ENCODE measurements at places on chromosomes 4 and X. TPM values are rescaled to one million over a fixed set of nuclear protein-coding genes. Genes with fewer than 3 reads are reported as not detected.

Gene MFAP3L
- 4.0 TPM for total RNA-seq

Gene AFF2
- 14.5 TPM for total RNA-seq

Gene TLR8
- total RNA-seq = 10.9 TPM

DNA sequence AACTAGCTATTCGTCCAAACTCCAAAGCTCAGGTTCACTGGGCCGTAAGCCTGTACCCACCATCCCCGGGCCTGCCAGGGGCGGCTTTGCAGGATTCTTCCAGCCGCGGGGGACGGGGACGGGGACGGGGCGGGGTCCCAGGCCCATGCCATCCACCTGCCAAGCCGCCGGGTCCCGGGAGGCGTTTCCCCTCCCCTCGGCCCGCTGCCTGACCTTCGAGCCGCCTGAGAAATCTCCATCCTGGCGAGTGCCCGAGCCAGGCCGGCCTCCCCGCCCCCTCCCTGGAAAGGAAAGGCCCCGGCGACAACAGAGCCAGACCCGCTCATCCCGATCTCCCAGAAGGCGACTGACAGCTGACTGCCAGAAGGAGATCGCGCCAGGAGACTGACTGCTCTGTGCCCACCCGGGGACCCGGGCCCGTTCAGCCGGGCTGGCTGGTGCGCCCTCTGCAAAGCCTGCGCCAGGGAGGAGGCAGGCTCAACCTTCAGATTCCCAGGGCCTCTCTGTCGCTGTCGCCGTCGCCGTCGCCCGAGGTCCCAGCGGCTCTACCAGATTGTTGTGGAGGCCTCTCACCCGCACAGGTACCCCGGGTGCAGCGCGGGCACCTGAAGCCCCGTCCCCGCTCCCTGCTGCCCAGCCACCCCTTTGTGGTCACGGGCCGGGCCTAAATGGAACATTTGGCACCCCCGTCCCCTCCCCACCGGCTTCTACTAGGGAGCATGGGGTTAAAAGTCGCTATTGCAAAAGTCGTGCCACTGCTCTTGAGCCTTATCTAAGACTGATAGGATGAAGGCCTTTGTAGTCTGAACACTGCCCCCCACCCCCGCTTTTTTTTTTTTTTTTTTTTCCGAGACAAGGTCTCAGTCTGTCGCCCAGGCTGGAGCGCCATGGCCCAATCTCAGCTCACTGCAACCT, at the start of gene RGN:
Gene RGN, plus strand, starts transcription at position 315 of the 915 bp plus-strand sequence. CDS start 2,702 bp downstream, outside the sequence.
- no peak for DNase-seq

Gene SH3TC1
- total RNA-seq = 25.5 TPM

Gene CENPVL1
- not detected for total RNA-seq

- no peak for DNase-seq
Observed at GRCh38 chrX:117910216-117910615, 206.4 kb downstream of the KLHL13 start.

DNA sequence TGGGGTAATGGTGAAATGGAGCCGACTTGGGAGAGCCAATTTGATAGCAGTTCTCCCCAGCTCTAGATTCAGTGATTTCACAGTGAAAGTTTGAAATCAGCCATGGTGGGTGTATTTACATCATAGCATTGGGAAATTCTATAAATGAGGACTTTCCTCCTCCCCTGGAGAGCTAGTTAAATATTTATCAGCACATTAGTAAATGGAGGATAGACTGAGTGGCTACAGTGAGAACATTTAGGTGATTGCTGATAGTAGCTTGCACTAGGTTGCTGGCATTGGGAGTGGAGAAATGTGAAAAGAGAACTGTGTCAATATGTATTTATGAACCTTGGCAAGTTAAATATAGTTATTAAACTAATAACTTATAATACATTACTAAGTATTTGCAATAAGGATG, 347.3 kb downstream of the CCSER1 start:
- no peak for DNase-seq

- DNase-seq = no peak
Observed at GRCh38 chr4:152850377-152850776, 70.6 kb downstream of the ARFIP1 start.

- no peak for DNase-seq
Observed at GRCh38 chr4:38383646-38384121, 280.3 kb upstream of the KLF3 start.

Gene SPANXC
- not detected for total RNA-seq

DNA sequence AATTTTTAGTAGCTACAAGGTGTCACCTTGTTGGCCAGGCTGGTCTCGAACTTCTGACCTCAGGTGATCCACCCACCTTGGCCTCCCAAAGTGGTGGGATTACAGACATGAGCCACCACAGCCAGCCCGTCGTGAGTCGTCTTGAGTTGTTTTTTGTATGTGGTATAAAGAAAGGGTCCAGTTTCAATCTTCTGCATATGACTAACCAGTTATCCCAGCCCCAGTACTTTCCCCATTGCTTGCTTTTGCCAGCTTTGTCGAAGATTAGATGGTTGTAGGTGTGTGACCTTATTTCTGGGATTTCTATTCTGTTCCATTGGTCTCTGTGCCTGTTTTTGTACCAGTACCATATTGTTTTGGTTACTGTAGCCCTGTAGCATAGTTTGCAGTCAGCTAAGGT, 105.9 kb downstream of the OR13H1 start:
- DNase-seq = no peak

DNA sequence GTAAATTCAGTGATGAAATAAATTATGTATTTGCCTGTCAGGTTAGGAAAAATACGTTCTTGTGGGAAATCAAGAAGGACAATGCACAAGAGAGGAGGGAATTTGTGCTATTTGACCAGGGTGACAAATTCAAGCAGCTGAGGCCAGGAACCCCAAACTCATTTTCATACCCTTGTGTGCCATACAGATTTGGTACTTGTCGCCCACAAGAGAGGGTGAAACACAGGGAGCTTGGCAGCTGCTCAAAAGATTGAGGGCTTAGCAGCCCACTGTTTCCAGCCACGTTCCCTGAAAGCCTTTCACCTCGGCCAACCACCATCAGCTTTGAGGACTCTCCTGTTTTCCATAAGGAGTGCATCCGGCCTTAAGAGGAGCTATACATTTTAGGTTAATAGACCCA, 111.2 kb downstream of the COL25A1 start:
- DNase-seq = no peak

DNA sequence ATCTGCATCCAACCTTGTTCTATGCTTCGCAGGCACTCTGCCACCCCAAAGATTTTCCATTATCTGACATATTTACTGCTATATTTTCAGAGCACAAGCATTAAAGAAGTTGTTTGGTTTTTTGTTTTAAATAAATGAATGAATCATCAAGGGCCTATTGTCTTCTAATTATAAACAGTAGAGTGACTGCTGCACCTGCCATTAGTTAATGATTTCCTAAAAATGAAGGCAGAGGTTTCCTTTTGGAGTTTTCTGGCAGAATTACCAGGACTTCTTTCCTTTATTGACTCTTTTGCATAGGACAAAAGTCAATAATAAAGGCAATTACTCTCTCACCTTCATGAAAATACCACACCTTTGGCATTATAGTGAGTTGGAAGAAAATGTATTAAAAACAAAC, 238.1 kb downstream of the INPP4B start:
- no peak for DNase-seq

DNA sequence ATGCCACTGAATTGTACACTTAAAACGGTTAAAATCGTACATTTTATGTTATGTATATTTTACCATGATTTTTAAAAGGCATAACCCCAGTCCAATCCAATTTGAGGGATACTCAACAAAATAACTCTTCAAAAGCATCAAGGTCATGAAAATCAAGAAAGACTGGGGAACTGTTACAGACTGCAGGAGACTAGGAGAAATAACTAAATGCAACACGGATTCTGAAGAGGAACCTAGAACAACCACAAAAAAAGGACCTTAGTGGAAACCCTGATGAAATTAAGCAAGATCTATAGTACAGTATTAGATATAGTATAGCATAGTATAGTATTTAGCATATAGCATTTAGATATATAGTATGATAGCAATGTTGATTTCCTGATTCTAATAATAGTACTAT, 26.8 kb downstream of the SH3KBP1 start:
- no peak for DNase-seq

Gene RAI2
- 23.9 TPM for total RNA-seq

Gene CSAG1
- not detected for total RNA-seq

DNA sequence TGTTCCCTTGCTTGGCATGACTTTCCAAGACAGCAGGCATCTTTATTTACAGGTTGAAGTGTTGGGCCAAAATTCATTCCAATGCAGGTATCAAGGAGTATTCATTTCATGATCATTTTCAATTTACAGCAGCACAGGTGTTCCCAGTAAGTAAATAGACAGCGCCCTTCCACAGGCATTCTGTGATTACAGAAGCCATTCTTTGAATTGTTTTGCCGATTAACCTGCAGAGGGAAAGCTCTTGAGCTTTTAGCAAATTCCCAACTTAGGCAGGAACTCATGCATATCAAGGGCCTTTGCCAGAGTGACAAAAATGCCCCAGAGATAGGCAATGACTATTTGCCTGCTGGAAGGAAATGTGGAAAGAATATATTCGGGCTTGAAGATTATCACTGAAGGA, 6.8 kb downstream of the TXK start:
- DNase-seq = no peak

- DNase-seq = no peak
Observed at GRCh38 chr4:8618961-8619720, 26.6 kb downstream of the CPZ start.

- DNase-seq = no peak
Observed at GRCh38 chr4:23763559-23763958, 126.3 kb downstream of the PPARGC1A start.

DNA sequence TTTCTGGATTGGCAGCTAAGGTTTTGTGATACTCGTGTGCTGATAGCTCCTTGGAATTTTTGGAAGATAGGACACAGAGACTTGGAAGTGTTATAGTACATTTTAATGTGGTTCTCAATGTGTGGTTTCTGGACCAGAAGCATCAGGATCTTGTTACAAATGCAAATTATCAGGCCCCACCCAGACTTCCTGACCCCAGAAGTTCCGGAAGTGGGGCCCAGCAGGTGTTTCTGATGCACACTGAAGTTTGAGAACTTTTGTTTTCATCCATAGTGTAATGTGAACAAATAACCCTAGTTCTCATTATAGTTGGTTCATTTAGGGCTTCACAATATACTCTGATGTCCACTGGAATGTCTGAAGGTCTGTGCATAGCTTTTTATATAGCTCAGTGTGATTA, 49.6 kb downstream of the LAMP2 start:
- DNase-seq = no peak

Gene PNCK
- not detected for total RNA-seq

DNA sequence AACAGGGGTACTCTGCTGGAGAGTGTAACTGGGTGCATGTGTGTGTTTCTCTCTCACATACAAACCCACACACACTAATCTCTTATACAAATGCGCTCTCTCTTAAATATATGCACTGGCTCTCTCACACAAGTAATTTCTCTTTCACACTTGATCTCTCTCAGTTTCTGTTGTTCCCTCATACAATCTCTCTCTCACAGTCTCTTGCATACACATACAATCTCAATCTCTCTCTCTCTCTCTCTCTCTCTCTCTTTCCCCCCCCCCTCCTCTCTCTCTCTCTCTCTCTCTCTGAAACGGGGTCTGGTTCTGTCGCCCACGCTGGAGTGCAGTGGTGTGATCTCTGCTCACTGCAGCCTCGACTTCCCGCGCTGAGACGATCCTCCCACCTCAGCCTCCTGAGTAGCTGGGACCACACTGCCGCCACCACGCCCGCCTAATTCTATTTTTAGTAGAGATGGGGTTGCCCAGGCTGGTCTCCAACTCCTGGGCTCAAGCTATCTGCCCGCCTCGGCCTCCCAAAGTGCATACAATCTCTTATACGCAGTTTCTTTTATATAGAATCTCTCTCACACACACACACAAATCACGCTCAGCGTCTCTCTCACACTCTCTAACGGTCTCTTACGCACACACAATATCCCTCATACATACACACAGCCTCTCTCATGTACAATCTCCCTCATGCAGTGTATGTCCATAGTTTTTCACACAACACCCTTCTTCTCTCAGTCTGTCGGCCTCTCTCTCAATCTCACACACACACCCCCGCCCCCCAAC, 518 bp upstream of the FAM241A start:
- no peak for DNase-seq

Gene TENM3
- 46.2 TPM for total RNA-seq

DNA sequence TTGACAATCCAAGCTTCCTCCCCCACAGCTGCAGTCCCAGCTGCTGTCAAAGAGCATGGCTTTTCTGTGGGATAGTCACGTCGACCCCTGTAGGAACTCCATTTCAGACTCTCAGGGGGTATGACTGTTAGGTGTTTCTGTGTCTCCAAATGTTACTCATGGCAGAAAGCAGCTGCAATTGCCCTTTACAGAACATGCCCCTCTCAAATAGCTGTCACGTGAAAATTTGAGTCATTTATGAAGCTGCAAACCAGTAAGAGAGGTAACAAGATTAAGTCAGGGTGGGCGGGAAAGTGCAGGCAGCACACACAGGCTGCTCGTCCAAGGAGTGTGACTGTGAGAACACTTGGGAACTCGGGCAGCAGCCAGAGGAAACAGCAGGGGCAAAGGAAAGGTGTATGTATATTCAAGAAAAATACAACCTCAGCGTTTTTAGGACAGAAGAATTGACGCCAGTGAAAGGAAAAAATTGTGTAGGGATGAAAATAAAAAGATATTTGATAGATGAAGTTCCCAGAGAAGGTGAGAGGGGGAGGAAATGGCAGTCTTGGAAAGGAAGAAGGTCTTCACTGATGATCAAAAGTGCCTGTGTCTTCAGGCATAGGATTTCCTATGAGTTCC, 66.5 kb upstream of the TMEM184C start:
- no peak for DNase-seq

GRCh38 chr4:183289688-183290087, 30.4 kb downstream of the CLDN22 start:
- no peak for DNase-seq

GRCh38 chr4:158259955-158260575, 49.8 kb downstream of the TMEM144 start:
- no peak for DNase-seq

DNA sequence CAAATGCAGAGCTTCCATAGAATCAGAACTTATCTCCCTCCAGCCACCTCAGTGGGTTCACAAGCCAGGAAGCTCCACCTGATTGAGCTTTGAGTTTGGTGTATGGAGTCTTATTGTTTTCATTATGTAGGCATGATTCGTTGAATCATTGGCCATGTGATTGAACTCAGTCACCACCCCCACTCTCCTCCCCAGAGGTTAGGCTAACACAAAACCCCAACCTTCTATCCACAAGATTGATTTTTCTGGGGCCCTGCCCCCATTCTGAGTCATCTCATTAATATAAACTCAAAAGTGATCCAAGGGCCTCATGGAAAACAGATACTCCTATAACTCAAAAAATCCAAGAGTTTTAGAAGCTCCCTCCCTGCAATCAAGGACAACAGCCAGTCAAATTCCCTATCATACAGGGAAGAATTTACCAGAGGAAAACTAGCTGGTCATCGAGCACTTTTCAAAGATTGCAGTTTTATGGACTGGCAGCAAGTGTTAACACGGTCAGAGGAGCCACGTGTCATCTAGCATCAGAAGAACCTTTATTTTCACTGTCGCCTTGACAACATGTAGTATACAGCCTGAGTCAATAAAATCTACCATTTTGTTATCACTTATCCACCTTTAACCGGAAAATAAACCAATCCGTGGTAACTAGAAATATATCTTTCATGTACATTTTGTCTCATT, 35.9 kb upstream of the GUCY1B1 start:
- no peak for DNase-seq

GRCh38 chr4:47642985-47643760, 158.1 kb downstream of the ATP10D start:
- no peak for DNase-seq

Gene SYN1
- total RNA-seq = 3.1 TPM

Data from omental fat pad (tissue), 4 donors.